ENCODE measurements at places on chromosomes 5 and 9.
A peak's percentile ranks its signal among the peaks of the same experiment; 100 is the strongest.

DNA sequence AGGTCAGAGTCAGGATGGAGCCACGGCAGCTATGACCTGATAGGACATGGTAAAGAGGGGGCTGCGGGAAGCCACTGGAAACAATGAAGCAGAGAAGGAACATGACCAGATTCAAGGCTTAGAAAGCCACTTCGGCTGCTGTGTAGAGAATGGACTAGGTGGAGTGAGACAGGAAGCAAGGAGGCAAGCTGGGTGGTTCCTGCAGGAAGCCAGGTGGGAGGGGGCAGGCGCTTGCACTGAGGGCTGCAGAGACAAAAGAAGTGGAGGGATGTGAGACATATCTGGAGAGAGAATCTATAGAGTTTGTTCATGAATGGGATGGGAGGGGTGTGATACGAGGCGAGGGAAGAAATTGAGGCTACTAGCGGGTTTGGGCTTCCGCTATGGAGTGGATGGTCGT, 19.0 kb upstream of the N4BP3 start:
- DNase-seq = no peak

DNA sequence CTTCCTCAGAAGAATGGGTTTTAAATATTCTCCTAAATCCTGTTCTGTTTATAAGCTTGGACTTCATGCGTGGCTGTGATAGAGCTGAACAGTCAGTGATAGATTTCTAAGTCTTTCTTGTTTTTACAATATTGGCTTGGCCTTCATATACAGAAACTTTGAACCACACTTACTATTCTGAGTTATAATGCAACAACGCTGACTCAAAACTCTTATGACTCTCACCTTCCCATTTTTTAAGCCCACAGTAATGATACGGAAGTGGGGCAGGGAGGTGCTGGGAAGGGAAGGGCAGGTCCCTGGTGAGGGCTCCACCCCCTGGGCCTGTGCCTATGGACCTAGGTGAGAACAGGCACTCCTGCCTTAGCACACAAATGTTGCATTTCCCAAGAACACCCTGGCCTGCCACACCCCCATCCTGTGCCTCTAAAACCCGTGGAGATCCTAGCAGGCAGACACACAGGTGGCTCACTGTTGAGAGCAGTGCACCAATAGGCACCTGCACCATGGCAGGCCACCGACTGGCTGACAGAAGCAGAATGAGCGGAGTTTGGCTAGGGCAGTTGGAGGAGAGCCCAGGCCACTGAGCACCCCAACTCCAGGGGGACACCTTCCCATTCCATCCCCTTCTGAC, 376.7 kb downstream of the GABRG2 start:
- no peak for DNase-seq

GRCh38 chr9:33378121-33378795, 24.1 kb downstream of the AQP7 start:
- DNase-seq = no peak

DNA sequence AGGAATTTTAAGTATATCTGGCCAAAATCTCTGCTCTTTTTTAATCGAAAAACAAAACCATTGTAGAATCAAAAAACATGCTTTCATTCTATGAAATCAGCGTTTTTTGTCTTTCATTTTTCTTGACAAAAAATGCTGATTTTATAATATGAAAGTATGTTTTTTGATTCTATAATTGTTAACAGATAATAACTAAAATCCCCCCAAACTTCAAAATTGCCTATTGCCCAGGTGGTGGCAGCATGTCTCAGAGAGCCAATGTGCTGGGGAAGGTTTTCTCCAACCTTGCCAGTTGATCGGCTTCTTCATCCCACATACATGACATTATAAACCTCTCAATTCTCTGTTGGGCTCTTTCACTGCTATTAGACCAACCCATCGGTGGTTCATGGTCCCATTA, 5.1 kb upstream of the SMIM15 start:
- no peak for DNase-seq

- peak; percentile 25 for DNase-seq
Measured at GRCh38 chr9:75083188-75083970, 4.6 kb downstream of the NMRK1 start.

GRCh38 chr5:32182463-32183063, 8.4 kb upstream of the GOLPH3 start:
- no peak for DNase-seq

DNA sequence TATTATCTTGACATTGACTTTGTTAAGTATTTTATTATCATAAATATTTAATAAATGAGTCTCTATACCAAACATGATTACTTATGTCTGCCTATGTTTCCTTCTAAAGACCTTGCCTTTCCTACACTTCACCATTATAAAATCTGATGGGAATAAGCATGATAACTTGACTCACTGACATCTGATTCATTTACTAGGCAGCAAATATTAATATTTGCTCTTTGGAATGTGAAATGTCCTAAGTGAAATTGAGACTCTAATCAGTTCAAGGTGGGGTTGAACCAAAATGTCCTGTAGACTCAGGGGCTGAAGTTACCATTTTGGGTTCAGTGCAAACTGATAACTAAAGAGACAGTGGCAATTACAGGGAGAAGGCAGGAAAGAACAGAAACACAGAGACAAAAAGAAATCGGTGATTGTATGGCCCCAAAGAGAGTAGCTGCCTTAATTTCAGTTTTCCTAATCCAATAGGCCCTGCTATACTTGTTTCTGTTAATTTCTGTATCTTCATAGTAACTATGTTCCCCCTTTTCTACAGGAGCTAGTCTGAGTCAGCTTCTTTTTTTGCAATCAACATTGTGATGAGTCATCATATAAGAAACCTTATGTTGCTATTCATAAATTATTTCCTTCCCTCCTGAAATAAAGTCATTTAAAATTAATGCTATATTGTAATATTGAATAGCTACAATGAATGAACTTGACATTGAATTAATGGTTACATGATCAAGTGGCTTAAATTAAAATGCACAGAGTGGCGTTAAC, 296.8 kb downstream of the PDE4D start:
- no peak for DNase-seq

- DNase-seq = no peak
Measured at GRCh38 chr9:136197084-136197875, 7.6 kb downstream of the LHX3 start.

GRCh38 chr5:96026406-96027041, 64.9 kb upstream of the ELL2 start:
- no peak for DNase-seq

- DNase-seq = no peak
Measured at GRCh38 chr5:73827106-73827450, 201.1 kb downstream of the ARHGEF28 start.

DNA sequence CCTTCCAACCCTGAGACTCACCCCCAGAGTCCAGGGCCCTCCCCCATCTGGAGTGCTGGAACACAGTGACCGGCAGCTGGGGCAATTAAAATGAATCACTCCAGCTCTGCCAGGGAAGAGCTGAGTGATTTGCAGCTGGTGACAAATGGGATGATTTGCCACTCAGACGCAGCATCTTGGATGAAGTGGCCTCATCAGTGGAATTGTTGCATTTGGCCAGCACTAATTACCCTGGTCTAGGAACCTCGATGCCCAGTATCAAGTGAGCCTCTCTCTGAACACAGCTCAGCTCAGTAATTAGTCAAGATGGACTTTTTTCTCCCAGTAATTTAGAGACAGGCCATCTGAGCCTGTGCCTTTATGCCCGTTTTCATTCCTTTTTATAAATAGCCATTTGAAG, 259.5 kb downstream of the GRIA1 start:
- no peak for DNase-seq

- no peak for DNase-seq
Measured at GRCh38 chr5:60634051-60634450, 65.9 kb downstream of the DEPDC1B start.
